ENCODE measurements at places on chromosomes 4 and X.

- no peak for DNase-seq
Observed at GRCh38 chrX:30278365-30278764, 30.8 kb downstream of the NR0B1 start.

- no peak for DNase-seq
Observed at GRCh38 chr4:37737466-37737865, 51.3 kb upstream of the RELL1 start.

- DNase-seq: no peak
Observed at GRCh38 chr4:159019356-159019755, 83.5 kb upstream of the RAPGEF2 start.

- no peak for DNase-seq
Observed at GRCh38 chrX:18203631-18204030, 17.1 kb downstream of the BEND2 start.

DNA sequence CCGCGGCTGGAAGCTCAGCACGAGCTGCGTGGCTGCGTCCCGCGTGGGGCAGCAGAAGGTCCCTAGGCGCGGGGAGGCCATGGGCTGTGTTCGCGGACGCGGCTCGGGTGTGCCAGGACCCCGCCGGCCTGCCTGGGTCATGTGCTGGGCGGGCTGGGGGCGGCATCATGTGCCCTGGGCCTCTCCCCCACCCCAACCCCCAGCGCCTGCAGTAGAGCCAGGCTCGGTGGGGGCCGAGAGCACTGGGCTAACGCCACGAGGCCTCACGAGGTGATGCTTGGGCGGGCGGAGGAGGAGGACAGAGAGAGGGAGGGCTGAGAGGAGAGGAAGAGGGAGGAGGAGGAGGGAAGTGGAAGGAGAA lies at the start of gene GPR143:
Gene GPR143 (minus strand): TSS at position 111 of the 361 bp plus-strand sequence. CDS start 30 bp downstream, at position 81.
- no peak for DNase-seq

DNA sequence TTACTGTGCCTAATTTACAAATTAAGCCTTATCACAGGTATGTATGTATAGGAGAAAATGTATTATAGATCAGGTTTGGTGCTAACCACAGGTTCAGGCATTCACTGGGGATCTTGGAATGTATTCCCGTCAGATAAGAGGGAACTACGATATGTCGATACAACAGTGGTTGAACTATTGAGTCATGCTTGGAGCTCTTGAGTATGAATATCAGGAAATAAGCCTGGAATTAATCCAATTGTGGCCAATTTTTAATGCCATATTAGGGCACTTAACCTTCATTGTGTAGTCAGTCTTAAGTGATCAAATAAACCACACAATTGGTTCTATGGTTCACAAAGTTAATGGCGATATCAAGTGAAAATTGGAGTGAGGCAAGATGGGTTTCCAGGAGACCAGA lies 556.5 kb downstream of the IL1RAPL1 start:
- no peak for DNase-seq

DNA sequence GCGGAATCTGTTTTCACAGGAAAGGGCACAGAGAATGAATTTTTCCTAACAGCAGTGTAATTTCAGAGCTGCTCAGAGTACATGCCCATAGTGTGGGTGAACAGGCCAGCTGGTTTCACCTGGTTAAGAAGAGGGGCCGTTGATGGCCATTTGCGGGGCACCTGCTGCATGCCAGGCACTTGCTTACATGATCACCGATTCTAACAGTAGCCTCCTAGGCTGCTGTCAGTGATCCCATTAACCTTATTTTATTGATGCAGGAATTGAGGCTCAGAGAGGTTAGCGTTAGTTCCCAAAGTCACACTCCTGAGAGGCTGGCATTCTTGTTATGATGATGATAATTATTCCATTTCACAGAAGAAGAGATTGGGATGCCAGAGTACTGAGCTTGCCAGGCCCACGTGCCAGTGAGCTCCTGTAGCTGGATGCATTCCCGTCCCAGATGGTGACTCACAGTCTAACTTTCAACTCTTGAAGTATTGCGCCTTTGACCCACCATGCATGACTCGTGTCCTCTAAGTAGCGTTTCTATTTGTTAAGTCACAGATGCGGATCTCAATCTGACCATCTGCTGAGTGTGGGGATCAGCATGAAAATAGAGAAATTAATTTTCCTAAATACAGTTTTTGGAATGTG lies 76.5 kb downstream of the PSAPL1 start:
- DNase-seq: peak; percentile 52

DNA sequence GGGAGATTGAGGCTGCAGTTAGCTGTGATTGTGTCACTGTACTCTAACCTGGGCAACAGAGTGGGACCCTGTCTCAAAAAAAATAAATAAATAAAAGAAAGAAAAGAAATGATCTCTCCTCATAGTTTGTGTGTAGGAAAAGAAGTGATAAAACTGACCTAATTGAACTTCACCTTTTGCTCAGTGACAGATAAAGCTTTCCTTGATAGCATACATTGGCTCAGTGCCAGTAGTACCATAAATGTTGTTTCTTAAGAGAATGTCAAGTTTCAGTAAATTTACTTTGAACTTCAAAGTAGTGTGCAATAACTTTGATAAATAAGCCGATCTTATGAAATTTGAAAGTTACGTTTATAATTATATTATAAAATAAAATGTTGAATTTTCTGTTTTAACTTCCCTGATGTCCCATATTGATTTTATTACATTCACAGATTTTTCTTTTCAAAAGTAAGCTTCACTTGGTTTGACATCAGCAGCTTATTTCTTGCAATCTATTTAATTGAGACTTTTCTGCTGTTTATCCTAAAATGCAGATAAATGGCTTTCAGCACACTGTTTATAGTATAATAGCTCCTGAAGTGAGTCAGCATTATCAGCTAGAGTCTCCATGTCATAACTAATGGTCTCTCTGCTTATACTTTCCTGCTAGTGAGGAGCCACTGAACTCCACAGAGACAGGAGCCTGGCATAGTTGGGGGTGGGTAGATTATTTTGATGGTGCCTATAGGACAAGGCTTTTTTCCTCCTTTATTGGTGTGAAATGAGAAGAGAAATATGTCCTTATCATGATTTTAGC lies 330.1 kb downstream of the BMPR1B start:
- DNase-seq: no peak

GRCh38 chr4:108191269-108191914 lies 22.7 kb upstream of the LEF1 start:
- no peak for DNase-seq

DNA sequence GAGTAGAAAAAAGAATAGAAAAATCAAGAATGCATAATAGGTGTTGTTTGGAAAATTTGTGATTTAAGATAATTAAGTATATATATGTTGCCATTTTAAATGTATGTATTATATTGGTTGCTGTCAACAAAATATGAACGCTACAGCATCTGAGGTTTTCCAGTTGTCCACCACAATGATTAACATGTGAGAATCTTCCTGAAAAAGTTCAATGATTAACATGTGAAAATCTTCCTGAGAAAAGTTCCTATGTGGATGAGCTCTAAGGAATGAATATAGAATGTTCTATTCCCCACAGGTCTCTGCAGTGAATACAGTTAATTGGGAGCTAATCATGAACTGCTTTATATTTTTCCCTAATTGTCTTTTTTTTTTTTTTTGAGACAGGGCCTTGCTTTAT lies 214.7 kb downstream of the CBR4 start:
- DNase-seq: no peak

DNA sequence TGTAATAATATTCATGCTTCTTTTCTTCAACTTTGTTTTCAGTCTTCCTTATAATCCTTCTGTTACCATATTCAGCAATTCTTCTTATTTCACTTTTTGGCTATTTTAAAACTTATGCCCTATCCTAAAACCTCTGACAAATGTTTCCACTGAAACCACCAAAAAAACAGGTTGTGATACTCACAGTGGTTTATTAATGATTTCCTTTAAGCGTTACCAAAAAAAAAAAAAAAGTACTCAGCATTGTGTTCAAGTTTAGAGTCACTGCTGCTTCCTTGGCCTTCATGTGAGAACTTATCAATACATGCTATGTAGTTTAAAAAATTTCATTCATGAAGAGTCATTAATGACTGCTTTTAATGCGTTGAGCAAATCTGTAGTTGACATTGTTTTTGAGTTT lies 35.4 kb upstream of the UGT2A3 start:
- DNase-seq: no peak

GRCh38 chr4:8241211-8241779 lies 28.3 kb upstream of the HTRA3 start:
- DNase-seq: no peak

- DNase-seq: no peak
Observed at GRCh38 chr4:174989791-174990190, 71.6 kb downstream of the ADAM29 start.

DNA sequence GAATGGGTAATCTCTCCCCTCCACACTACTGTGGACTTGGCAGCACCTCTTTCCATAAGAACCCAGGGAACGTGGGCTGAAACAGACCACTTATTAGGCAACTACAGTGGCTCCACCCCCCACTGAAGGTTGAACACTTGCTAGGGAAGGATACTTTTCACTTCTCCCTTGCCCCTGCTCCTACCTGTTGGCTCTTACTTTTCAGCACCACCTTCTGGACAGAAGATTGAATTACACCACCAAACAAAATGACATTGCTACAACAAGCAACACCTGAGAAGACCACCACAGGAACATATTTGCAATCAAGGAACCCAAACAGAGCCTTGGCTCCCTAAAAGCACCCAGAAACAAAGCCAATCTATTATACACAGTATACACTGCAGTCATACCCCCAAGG lies 132.1 kb upstream of the CXCL13 start:
- no peak for DNase-seq

DNA sequence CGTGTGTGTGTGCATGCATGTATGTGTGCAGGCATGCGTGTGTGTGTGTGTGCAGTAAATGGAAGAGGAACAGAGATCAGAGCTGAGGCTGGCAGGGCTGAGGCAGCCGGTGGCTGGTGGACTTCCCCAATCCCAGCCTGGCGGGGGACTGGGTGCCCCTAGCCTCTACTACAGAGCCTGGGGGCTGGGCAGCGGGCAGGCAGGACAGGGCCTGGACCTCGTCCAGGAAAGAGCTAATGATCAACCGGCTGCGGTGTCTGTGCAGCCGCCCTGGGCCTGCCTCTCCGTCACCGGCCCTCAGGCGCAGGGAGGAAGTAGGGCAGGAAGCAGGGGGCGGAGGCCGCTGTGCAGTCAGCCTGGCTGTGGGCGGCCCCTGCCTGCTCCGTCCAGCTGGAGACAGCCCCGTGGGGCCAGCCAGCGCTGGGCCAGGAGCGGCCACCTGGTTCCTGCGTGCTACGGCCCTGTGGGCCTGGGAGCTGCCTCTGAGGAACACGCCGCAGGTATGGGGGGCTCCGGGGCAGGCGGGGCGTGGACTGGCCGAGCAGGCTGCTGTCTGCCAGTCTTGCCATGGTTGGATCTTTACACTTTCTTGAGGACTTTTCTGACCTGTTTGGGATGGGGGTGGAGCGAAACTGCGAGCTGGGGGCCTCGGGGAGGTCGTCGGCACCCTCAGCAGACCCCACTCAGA lies at the start of gene SH3TC1:
Gene SH3TC1 (plus strand): TSS at position 385 of the 688 bp plus-strand sequence. CDS start 5,905 bp downstream, outside the sequence.
- peak; percentile 39 for DNase-seq

DNA sequence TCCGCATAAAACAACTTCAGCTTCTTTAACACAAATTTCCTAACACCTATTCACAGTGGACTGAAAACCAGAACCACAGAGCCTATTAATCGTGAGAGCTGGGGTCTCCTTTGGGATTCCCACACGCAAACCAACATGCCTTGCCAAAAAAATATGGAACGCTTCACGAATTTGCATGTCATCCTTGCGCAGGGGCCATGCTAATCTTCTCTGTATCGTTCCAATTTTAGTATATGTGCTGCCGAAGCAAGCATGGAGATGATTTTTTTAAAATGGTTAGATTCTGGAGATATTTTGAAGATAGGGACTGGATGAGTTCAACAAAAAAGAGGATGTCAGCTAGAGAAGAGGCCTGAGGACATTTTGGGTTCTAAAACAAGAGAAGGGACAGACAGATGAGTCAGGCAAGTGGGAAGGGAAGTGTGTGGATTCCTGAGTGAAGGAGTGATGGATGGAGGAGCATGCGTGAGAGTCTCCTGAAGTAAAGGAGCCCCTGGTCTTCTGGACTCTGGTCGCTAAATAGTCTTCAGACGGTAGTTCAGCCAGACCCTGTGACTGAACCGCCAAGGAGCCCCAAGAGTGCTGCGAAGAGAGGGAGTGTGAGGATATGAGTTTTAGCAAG lies 9.5 kb upstream of the GATA1 start:
- no peak for DNase-seq

- no peak for DNase-seq
Observed at GRCh38 chr4:90816754-90817153, 689.6 kb downstream of the CCSER1 start.

GRCh38 chr4:186144946-186145569 lies 40.6 kb downstream of the FAM149A start:
- no peak for DNase-seq

- no peak for DNase-seq
Observed at GRCh38 chr4:185257694-185258093, 48.3 kb downstream of the SNX25 start.

DNA sequence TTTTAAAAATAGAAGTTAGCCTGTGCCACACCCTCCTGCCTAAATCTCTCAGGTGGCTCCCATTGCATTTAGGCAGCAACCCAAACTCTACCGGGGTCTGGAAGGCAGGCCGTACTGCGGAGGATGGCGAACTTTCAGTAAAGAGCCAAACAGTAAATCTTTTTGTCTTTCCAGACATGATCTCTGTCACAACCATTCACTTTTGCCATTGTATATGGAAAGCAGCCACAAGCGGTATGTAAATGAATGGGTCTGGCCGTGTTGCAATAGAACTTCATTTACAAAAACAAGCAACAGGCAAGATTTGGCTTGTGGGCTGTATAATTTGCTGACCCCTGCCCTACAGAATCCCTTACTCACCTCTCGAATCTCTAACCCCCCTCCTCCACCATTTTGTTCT lies 3.3 kb downstream of the RADX start:
- no peak for DNase-seq

- no peak for DNase-seq
Observed at GRCh38 chrX:101429934-101430333, 21.9 kb downstream of the HNRNPH2 start.

DNA sequence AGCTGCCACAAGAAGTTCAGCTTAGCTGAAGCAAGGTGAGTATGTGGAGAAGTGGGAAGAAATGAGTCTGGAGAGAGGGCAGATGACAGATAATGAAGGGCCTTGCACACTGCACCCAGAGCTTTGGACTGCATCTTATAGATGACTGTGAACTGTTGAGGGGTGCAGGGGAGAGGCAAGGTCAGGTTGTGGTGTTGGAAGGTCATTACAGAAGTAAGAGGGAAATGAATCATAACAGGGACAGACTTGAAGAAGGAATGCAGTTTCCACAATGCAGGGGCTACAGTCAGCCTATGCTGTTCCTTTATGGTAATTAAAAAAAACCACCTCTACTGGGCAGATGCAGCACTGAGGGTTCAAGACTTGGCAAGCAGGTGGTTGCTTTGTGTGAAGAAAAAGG lies 4.8 kb upstream of the IGFBP7 start:
- DNase-seq: no peak

GRCh38 chrX:129097668-129098067 lies 425.6 kb downstream of the SMARCA1 start:
- no peak for DNase-seq

- DNase-seq: no peak
Observed at GRCh38 chr4:112076919-112077608, 68.2 kb upstream of the FAM241A start.

DNA sequence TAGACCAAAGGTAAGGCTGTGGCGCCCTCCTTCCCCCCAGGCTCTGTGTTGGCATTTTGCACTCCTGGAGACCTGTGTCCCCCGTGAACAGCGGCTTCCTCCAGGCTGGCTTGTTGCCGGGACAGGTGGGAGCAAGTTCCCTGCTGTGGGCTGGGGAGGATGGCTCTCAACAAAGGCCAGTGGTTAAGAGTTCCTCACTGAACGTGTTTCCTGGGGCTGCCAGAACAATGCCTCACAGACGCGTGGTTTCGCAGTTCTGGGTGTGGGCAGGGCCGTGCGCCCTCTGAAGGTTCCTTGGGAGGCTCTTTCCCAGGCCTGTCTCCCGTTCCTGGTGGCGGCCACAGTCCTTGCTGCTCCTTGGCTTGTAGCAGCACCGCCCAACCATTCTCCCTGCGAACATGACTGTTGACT lies 33.4 kb downstream of the NELFA start:
- DNase-seq: no peak
